ENCODE measurements at places on chromosomes 5 and 9.

DNA sequence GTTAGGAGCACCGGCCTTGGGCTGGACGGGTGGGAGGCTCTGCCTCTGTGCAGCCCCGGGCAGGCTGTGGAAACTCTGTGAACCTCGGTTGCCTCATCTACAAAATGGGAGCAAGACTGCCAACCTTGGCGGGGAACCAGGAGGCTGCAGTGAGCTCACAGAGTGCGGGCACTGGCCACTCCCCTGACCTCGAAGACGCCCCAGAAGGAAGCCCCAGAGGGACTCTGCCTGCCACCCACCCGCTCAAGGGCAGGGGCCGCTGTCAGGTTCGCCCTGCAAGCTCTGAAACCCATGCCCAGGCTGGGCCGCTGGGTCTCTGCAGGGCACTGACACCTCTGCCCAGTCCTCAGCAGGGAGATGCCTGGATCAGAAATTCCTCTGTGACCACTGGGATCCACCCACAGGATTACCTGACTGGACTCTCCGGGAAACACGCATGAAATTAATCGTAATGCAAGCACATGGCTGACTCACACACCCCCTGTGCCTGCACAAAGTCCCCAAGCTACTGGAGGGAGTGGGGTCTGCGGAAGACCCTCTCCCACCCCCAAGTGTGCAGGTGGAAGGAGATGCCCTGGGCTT is 7.4 kb downstream of the CCDC187 start:
- no peak for DNase-seq

GRCh38 chr9:93903886-93904648 is 51.1 kb downstream of the BARX1 start:
- DNase-seq, result no peak

DNA sequence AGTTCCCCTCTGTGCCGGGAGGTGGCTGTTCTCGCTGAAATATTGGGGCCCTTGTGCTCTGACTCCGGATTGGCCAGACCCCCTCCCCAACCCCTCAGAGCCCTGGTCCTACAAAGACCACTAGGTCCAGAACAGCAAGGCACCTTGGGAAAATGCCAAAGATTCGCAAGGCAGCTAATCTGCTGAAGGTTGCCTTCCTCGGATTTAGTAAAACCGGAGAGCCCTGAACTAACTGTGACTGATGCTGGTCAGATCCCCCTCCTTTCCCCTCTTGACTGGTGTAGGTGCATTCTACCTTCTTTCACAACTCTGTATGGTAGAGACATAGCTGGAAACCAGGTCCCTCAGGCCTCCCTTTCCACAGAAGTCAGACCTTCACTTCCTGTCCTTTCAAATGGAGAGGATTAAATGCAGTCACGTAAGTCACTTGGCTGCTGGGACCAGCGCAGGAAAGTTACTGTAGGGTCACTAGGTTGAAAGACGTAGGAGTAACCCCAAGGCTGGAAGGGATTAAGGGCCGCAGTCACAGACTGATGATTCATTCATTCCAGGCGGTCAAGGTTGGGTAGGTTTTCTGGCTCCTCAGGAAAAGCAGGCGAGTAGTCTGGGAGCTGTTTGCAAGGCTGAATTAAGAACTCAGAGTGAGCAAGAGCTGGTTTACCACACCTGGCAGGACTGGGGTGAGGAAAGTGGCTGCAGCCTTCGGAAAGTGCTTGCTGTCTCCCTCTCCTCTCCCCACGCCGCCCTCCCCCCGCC is 5.3 kb downstream of the BARX1 start:
- no peak for DNase-seq

GRCh38 chr9:85117831-85118230 is 448.3 kb downstream of the NTRK2 start:
- DNase-seq, result no peak

- no peak for DNase-seq
These were observed 42.2 kb upstream of the ALDOB start for GRCh38 chr9:101477736-101478135.

GRCh38 chr5:169789417-169789940 is 152.4 kb downstream of the DOCK2 start:
- no peak for DNase-seq
